Cortex of kidney (tissue), 1 donor: ENCODE measurements at places on chromosomes 2 and 18.

GRCh38 chr2:115552726-115553125 is 1110.3 kb downstream of the DPP10 start:
- DNase-seq, result no peak

GRCh38 chr2:220837226-220837625 is 734.9 kb downstream of the EPHA4 start:
- DNase-seq, result no peak

DNA sequence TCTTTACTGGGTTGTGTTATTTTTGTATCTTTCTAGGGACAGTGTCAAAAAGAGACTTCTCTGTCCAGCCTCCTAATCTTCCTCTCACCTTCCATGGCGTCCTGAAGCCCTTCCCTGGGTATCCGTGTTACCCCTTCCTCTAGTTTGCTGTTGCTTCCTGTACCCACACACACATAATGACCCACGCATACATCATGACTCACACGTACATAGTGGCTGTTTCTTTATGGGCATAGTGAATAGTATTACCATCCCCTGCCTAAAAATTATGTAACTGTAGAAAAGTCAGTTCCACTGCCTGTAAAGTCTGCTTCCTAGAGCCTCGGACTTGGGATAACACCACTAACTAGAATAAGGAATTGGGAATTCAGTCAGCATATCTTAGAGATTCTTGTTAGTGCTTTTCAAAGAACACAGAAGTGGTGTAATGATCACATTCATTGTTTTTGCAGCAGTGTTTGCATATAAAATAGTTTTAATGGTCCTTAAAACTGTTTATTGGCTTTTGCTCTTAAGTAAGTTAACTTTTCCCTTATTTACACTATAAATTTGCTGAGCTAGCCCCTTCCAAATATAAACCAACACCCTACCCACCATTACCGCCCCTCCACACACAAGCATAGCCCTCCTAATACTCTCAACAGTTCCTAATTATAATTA is 308.4 kb upstream of the RAB12 start:
- DNase-seq, result no peak

DNA sequence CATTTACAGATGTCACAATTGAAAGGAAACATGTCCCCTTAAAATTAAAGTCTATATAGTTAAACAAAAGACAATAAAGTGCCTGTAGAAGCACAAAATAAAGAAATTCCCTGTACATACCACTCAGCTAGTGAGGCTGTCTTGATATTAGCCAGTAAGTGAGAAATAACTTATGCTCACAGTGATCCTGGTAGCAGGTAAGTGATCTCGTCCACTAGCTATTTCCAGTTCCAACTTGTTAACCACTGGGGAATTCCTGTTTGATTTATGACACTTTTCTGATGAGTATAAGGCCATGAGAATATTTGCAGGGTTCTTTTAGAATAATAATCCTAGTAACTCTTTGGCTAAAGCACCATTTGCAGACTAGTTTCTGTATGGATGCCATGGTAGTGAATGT is 127.9 kb upstream of the PGAP1 start:
- DNase-seq, result no peak

DNA sequence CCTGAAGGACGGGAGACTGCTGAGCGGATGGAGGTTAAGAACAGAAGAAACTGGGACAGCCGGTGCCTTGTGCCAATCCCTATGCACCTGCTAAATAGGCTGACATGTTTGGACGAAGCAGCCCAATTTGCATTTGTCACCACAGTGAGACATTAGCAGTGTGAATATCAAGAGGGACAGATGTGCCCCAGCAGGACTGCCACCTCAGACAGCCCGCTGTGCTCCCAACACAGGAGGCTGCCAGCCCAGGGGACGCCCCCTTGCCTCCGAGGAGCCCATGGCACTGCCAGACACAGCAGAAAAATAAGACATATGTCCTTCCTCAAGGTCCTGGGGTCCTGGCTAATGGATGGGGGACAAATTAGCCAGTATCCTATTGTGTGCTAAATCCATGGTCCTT is 306.7 kb upstream of the POU3F3 start:
- DNase-seq, result no peak

- DNase-seq, result no peak
Observed at GRCh38 chr18:9039441-9040071, 62.9 kb upstream of the NDUFV2 start.

DNA sequence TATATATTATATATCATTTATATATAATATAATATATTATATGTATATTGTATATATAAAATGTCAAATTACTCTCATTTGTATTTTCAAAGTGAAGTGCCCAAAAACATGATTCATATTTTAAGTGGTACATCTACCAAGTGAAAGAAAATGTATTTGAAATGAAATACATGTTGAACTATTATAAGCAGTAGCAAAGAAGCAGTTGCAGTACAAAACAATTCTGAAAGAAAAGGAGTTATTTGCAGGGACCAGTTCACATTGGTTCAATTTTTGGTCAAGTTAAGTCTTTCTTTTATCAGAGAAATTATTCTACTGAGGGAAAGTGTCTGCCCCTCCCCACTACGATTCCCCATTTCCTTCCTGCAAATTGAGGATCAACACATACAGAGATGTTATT is 51.9 kb downstream of the APLF start:
- no peak for DNase-seq

GRCh38 chr18:36511791-36512352 is 214.4 kb downstream of the FHOD3 start:
- no peak for DNase-seq

- DNase-seq, result no peak
Observed at GRCh38 chr18:67776929-67777328, 260.4 kb upstream of the DSEL start.

DNA sequence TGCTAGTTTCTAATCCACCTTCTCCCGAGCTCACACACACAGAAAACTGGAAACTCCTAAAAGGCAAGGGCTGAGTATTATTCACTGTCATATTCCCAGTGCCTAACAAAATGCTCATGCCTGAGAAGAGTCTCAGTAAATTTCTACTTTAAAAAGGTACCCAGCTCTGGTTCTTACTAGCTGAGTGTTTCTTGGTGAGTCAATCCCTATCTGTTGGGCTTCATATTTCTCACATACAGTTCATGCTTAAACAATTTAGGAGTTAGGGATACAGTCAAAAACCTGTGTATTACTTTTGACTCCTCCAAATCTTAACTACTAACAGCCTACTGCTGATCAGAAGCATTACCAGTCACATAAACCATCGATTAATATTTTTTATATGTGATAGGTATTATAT is 204.9 kb downstream of the EN1 start:
- no peak for DNase-seq

DNA sequence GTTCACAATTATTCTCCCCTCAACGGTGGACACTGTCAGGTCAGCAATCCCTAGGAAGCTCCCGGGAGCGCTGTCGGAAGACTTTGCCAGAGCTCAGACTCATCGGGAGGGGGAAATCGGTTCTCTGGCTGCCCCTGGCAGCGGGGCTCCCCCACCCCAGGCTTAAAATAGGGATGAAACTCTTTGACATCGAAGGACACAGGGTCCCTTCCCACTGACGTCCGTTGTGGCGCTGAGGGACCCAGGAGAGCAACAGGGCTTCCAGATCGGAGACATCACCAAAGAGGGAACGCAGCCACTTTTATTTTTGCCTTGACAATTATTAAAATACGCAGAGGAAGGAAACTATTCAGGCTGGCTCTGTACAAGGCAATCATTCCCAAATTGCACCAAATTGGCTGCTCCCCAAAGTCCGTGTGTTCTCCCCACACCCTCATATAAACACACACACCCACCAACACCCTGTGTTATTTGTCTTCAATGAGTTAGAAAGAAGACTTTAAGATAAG is 249.0 kb downstream of the CDH20 start:
- no peak for DNase-seq

GRCh38 chr18:57859314-57859713 is 56.2 kb upstream of the ATP8B1 start:
- no peak for DNase-seq

- no peak for DNase-seq
Observed at GRCh38 chr2:64268330-64269048, 124.3 kb upstream of the PELI1 start.

GRCh38 chr2:223044916-223045700 is 6.9 kb upstream of the KCNE4 start:
- no peak for DNase-seq

DNA sequence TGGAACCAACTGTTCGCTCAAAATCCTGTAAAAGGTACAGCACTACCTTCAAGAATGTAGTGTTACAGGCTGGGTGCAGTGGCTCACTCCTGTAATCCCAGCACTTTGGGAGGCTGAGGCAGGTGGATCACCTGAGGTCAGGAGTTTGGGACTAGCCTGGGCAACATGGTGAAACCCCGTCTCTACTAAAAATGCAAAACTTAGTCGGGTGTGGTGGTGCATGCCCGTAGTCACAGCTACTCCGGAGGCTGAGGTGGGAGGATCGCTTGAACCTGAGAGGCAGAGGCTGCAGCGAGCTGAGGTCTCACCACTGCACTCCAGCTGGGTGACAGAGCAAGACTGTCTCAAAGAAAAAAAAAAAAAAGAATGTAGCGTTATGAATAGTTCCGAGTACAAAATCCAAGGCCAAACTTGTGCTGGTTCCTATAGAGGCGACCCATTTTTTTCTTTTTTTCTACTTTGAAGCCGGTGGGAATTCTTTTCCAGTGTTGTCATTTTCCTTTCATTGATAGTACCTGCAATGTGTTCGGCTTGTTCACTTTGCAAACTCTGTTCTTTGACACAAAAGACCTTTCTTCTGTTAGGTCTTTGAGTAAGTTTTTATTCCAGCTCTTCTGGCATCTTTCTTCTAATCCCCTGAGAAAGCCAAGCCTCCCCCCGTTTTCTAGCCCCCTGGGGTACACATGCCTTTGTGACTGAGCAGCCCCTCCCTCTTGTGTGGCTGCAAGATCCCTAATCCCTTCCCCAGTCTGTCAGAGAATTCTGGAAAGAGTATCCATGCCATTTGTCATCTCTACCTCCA is 25.1 kb downstream of the INPP5D start:
- DNase-seq, result no peak

DNA sequence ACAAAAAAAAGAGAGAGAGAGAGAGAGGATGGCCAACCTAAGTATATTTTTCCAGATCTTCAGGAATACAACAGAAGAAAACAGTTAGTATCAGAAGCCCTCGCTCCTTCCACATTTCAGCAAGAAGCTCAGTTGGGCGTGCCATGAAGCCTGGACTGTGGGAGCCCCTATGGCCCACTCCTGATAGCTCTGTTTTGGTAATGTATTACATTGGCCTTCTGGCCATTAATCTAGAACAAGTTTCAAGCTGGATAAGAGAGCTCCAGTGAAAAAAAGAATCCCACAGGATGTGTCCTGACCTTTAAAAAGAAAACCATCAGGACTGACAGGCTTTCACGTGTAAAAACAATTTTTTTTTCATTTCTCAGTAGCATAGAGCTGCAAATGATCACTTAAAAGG is 197.9 kb downstream of the ICOS start:
- DNase-seq, result no peak

DNA sequence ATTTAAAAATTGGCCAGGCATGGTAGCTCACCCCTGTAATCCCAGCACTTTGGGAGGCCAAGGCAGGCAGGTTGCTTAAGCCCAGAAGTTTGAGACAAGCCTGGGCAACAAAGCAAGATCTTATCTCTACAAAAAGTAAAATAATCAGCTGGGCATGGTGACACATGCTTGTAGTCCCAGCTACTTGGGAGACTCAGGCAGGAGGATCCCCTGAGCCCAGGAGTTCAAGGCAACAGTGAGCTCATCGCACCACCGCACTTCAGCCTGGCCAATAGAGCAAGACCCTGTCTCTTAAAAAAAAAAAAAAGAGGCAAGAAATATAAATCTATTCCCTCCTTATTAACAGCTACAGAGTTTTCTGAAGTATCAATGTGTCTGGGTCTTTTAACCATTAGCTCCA is 51.9 kb downstream of the ESCO1 start:
- no peak for DNase-seq

- DNase-seq, result no peak
Observed at GRCh38 chr18:79950515-79951341, 725 bp downstream of the SLC66A2 start.

GRCh38 chr18:21331065-21331464 is 89.0 kb downstream of the GREB1L start:
- DNase-seq, result no peak

DNA sequence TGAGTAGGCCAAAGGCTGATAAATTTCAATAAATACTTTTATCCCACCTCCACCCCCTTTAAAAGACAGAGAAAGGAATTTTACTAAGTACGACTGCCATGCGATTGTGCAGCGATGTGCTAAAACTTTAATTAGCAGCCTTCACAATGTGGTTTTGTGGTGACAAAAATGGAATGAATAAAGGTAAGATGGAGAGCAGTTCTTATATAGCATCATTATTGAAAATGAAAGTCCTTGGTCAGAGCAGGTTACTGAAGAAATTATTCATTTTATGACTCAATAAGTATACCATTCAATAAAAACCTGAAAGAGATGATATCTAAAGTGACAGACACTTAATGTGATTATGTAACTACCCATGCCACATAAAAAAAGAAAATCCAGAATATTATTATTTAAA is 33.2 kb upstream of the MTIF2 start:
- no peak for DNase-seq

- no peak for DNase-seq
Observed at GRCh38 chr2:64955467-64955866, 33.7 kb upstream of the SLC1A4 start.

DNA sequence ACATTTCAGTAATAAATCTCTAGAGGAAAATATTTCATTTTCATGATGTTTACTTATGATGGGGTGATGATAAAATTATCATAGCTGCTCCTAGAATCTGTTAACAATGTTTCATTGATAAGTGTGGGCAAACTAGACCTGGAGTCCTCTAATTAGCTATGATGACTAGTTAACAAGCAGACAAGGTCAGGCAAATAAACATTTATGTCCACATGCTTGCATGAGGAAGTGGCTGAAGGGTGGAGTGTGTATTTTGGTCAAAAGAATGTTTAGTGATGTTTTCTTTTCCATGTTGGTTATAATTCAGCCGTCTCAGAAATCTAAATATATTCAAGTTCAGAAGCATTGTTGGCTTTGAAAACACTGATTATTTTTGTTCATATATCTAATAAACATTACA is 99.9 kb upstream of the FN1 start:
- DNase-seq, result no peak

GRCh38 chr18:50398947-50399346 is 24.1 kb downstream of the SKA1 start:
- DNase-seq, result no peak
